ENCODE measurements at places on chromosomes 5 and 9.

DNA sequence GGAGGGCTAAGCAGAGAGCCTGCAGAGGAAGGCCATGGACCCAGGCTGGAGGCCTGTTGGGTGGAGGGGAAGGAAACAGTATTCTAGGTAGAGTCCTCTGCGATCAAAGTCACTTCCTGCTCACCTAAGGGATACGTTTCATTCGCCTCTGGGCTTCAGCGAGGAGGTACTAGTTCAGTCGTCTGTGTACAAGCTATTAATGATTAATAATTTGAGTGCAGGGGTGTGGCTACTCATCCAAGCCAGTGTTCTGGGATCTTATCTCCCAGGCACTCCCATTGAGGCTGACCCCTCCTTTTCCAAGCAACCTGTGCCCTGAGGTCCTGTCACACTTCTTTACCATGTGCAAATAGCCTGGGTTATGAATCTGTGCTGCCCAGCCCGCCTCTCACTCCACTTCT lies 25.2 kb downstream of the RALGPS1 start:
- no peak for DNase-seq

GRCh38 chr9:116391306-116391900 lies 237.8 kb downstream of the PAPPA start:
- no peak for DNase-seq

- DNase-seq: no peak
Measured at GRCh38 chr5:151051931-151052608, 28.8 kb downstream of the TNIP1 start.

DNA sequence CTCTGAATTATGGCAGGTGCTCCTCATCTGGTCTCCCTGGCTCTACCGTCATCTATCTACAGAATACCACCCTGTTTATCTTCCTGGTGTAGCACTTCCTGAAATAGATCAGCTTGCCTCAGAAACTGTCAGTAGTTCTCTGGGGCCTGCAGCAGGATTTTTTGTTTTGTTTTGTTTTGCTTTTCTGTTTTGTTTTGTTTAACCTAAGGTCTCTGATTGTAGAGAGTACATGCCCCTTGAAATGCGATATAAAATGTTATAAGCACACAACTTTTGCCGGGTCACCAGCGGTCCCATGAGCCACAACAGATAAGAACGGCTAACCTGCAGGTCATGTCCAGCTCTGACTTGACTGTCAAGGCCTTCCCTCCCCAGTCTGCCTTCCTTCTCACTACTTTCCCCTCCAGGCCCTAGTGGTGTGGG lies 26.6 kb upstream of the CREBRF start:
- DNase-seq: no peak

DNA sequence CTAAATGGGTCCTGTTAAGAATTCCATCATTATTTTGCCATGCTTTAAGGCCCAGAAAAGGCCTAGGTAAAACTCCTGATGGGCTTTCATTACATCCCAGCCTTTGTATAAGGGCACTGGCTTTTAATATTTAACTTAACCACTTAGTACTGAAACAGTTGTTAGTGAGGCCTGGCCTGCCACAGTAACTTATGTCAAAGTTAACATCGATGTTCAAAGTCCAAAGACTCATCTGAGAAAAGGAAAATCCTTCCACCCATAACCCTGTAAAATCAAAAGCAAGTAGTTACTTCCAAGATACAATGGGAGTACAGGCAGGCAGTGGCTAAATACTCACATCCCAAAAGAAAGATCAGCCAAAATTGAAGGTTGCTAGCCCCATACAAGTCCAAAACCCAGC lies 15.0 kb upstream of the UGT3A1 start:
- DNase-seq: no peak
